NB4 (cell line): ENCODE measurements at places on chromosomes 5 and 9.

GRCh38 chr9:93492327-93492726 lies 38.9 kb upstream of the FAM120AOS start:
- no peak for DNase-seq

- DNase-seq, result no peak
Measured at GRCh38 chr5:107058235-107058634, 612.5 kb downstream of the EFNA5 start.

GRCh38 chr9:68428481-68428880 lies 72.1 kb downstream of the PGM5 start:
- no peak for DNase-seq

- DNase-seq, result no peak
Measured at GRCh38 chr9:132811985-132812384, 66.1 kb downstream of the AK8 start.

DNA sequence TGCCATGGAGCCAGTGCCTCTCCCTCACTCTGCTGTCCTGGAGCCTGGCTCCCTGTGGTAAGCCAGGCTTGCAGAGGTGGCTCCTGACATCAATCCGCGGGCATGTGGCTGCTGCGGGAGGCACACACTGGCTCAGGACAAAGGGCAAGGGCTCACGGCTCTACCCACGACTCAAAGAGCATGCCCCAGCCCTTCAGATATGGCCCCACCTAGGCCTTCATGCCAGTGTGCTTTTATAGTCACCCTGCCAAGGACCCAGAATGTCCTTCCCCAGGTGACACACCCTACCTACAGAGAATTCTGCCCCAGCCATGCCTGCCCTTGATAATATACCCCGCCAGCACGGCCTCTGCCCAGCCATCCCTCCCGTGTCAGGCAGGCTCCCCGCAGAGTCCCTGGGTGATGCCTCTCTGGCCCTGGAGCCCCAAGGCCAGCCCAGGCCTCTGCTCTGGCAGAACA lies 1.6 kb downstream of the MGAT4B start:
- no peak for DNase-seq

DNA sequence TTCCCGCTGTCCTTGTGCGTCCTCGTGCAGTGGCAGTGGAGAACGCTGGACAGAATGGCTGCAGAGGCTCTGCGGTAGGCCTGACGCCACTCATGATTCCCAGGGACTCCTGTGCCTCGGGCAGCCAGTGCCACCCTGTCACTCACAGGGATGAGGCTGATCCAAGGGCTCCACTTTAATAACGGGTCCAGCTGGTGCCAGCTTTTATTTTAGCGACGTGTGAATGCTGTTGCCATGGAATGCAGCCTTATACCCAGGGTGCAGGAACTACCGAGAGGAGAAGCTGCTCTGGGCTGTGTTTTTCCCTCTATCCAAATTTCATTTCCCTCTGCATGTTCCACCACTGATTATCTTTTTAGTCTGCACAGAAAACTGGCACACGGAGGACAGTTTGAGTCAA lies 15.8 kb upstream of the NTNG2 start:
- no peak for DNase-seq

DNA sequence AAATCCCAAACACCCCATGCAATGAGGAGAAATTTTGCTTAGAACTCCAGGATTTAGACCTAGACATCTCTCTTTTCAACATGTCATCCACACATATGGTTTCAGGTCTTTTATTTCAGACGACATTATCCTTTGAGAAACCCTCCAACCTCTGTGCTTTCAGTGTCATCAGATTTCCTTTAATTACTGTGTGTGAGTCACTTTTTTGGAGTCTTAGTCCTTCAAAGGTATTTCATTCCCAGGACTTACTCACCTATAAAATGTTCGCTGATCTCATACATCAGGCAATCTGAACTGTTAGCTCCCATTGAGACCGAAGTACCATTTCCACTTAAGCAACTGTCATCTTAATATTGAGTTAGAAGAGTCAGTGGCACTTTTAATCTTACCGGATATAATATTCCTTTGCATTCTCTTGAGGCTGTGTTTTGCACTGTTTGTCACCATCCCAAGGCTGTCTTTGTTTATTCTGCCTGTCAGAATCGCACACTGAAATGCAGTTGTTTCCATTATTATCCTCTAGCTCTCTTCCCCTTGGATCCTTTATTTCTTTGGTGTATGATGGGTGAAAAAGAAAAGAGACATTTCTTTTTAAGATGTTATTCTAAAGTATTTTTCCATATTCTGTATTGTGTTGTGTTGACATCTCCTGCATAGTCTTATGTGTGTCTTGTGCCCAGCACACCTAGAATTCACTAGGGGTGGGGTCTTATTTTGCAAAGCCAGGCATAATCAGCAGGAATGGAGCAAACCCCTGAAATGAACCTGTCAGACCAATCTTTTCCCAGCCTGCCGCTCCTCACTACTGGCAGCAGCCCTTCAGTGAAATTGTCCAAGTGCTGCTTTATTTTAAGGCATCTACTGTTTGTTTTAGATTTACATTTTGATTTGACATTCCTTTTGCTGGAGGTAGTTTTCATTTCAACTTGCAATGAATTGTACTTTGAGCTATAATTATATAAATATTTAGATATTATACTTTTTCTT lies 155.4 kb downstream of the PAM start:
- no peak for DNase-seq

DNA sequence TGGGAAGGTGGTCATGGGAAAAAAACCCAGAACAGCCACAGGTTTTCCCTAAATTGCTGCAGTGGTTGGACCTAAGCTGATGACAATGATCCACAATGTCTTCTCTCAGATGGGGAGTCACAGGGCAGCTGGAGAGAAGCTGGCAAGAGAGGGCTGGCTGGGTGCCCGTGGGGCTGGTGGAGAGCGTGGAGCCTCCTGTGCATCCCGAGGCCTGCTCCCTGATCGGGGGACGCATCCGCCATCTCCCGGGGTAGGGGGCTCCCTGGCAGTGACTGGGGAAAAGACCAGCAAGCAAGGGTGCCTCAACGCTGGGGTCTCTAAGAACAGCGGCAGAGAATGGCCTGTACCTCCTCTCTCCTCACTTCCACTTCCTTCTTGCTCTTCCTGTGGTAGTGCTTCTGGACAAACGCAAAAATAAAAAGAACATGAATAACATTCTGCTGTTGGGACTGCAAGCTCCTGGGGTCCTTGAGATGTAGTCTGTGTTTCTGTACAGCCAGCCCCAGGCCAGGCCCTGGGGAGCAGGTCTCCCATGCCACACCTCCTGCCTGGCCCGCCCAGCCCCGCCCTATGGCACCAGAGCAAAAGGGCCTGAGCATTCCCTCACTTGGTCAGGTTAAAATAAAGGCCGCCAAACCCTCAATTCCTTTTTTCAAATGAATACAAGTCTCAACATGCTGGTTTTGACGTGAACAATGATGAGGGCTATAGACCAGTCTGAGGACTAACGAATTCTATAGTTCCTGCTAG lies 7.0 kb upstream of the MRNIP start:
- DNase-seq, result no peak

- DNase-seq, result no peak
Measured at GRCh38 chr5:125409861-125410536, 663.6 kb upstream of the ZNF608 start.
